CD4-positive, CD25-positive, alpha-beta regulatory T cell (primary cell): ENCODE measurements at places on chromosomes 12 and 14. TPM values are rescaled to one million over a fixed set of nuclear protein-coding genes. Genes with fewer than 3 reads are reported as not detected.

DNA sequence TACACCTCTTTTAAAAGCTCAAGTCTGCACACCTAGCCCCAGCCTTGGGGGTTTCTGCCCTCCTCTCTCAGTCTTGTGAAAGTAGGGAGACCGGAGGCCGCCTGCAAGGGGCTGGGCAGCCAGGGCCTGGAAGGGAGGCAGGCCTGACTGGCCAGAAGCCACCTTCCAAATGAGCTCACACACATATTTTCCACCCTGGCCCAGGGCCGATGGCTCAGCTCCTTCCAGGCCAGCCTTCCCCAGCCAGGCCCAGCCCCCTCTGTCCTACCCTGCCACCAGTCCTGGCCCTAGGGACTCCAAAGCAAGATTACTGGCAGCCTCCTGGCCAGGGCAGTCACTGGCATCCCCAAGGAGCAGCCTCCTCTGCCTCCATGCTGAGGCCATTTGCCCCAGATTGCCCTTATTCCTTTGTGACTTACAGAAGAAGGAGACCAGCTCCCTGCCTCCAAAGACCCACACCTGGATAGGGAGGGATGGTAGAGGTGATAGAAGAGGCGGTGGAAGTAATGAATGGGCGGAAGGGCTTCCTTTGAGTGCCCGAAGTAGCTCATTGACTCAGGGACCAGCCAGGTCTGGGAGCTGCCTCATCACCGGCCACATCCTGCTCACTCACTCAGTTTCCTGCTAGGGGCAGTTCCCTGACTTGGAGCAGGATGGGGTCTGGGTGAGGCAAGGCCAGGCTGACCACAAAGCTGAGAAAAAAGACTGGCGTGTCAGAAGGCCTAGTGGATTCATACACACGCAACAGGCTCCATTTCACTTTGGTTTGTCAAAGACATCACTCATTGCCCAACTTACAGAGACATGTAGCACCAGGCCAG lies 14.8 kb downstream of the MMP14 start:
- H3K27me3 ChIP-seq, result no peaks in the 10 kb centered on the region
- H3K27ac ChIP-seq, result no peak overlapping the region
- no peaks in the 10 kb centered on the region for H3K36me3 ChIP-seq

- no peaks in the 10 kb centered on the region for H3K4me1 ChIP-seq
- peaks cover 2% of the 10 kb centered on the region for H3K27me3 ChIP-seq
- no peak for DNase-seq
- no peak overlapping the region for H3K27ac ChIP-seq
- no peaks in the 10 kb centered on the region for H3K36me3 ChIP-seq
- H3K4me3 ChIP-seq, result no peak overlapping the region
These were observed 276.4 kb downstream of the DPF3 start for GRCh38 chr14:72617391-72618031.

GRCh38 chr14:101929096-101929495 lies 35.3 kb upstream of the DYNC1H1 start:
- H3K4me3 ChIP-seq, result no peak overlapping the region
- H3K27me3 ChIP-seq, result no peaks in the 10 kb centered on the region
- DNase-seq, result no peak
- no peak overlapping the region for H3K27ac ChIP-seq
- no peaks in the 10 kb centered on the region for H3K4me1 ChIP-seq
- H3K36me3 ChIP-seq, result peaks cover 35% of the 10 kb centered on the region

GRCh38 chr12:50313256-50313931 lies 30.1 kb upstream of the LIMA1 start:
- H3K27me3 ChIP-seq, result no peaks in the 10 kb centered on the region
- DNase-seq, result no peak
- no peak overlapping the region for H3K27ac ChIP-seq
- H3K4me1 ChIP-seq, result no peaks in the 10 kb centered on the region
- no peak overlapping the region for H3K4me3 ChIP-seq

- H3K27ac ChIP-seq, result no peak overlapping the region
- H3K27me3 ChIP-seq, result no peaks in the 10 kb centered on the region
- H3K36me3 ChIP-seq, result no peaks in the 10 kb centered on the region
- no peaks in the 10 kb centered on the region for H3K4me1 ChIP-seq
- DNase-seq, result no peak
These were observed 54.1 kb upstream of the FERMT2 start for GRCh38 chr14:53004976-53005375.

DNA sequence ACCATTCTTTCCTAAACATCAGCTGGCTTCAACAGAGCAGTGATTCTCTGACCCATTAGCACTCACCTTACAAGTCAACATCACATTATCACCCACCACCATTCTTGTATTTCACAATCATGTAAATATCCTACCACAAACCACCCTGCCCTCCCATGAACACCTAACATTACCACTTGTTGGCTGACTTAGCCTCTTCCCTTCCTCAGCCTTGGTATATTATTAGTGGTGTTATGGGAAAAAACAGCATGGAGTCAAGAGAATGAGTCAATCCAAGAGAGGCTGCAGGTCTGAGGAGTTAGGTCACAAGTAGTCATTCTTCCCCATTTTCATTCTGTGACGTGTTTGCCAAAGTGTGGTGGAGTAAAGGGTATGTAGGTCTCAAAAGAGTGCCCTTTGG lies 22.3 kb upstream of the MGP start:
- H3K4me1 ChIP-seq, result peaks cover 3% of the 10 kb centered on the region
- H3K27me3 ChIP-seq, result no peaks in the 10 kb centered on the region
- DNase-seq, result no peak
- no peak overlapping the region for H3K27ac ChIP-seq
- H3K4me3 ChIP-seq, result no peak overlapping the region
- peaks cover 9% of the 10 kb centered on the region for H3K36me3 ChIP-seq

DNA sequence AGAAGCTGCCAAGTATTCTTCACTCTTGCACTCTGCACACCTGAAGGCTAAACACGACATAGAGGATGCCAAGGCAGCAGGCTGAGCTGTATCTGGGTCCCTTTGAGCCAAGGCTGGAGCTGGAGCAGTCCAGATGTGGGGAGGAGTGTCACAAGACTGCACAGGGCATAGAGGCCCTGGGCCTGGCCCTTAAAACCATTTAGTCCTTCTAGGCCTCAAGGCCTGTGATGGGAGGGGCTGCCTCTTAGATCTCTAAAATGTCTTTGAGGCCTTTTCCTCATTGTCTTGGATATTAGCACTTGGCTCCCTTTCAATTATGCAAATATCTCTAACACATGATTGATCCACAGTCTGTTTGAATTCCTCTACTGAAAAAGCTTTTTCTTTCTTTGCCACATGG lies 28.0 kb upstream of the C14orf132 start:
- no peak overlapping the region for H3K27ac ChIP-seq
- H3K4me3 ChIP-seq, result no peak overlapping the region
- no peak for DNase-seq
- no peaks in the 10 kb centered on the region for H3K36me3 ChIP-seq
- H3K27me3 ChIP-seq, result no peaks in the 10 kb centered on the region

GRCh38 chr14:59276235-59276634 lies 87.8 kb downstream of the DAAM1 start:
- no peaks in the 10 kb centered on the region for H3K27me3 ChIP-seq
- no peak overlapping the region for H3K4me3 ChIP-seq
- peaks cover 22% of the 10 kb centered on the region for H3K4me1 ChIP-seq
- peaks cover 3% of the 10 kb centered on the region for H3K36me3 ChIP-seq

DNA sequence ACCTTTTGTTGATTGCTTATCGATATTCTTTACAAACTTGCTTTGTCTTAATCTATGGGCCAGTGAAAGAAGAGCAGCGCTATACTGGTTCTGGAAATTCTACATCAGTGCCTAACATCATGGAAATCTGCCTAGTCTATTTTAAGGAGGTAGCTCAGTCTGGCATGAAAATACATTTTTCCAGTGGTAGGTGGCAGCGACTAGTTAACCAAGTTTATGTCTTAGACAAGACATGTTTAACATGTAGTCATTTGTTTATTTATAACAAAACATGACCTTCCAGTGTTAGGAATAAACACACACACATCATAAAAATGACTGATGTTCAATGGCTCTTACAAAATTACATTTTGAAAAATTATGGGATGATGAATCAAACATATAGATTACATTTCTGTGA lies 336.0 kb upstream of the SOX5 start:
- H3K36me3 ChIP-seq, result no peaks in the 10 kb centered on the region
- H3K4me1 ChIP-seq, result no peaks in the 10 kb centered on the region
- DNase-seq, result no peak
- no peak overlapping the region for H3K4me3 ChIP-seq
- no peaks in the 10 kb centered on the region for H3K27me3 ChIP-seq

DNA sequence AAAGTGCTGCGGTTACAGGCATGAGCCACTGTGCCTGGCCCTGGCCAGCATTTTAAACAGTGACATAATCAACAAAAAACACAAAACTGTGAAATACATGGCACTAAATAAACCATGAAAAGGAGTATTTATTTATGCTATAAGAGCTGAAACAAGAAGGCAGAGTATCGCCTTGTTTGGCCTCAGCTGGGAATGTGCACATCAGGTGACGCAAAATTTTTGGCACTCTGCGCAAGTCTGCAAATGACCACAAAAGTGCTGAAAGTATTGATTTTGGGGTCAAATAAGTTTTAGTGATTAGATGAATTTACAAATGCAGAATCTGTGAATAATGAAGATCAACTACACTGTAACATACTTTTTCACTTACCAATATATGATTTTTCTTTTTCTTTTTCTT lies 36.6 kb upstream of the NFKBIA start:
- H3K27ac ChIP-seq, result no peak overlapping the region
- H3K4me3 ChIP-seq, result no peak overlapping the region
- peaks cover 5% of the 10 kb centered on the region for H3K27me3 ChIP-seq
- DNase-seq, result no peak
- no peaks in the 10 kb centered on the region for H3K4me1 ChIP-seq

DNA sequence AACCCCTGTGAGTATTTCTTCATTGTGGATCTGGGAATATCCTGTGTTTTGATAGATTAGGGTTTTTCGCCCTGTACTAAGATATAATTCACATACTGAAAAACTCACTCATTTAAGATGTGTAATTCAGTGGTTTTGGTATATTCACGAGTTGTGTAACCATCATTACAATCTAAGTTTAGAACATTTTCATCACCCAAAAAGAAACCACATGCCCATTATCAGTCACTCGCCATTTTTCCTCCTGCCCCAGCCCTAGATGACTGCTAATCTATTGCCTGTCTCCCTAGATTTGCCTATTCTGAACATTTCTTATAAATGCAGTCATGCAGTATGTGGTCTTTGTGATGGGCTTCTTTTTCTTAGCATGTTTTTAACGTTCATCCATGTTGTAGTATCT lies 67.9 kb upstream of the ATF1 start:
- H3K27me3 ChIP-seq, result no peaks in the 10 kb centered on the region
- no peaks in the 10 kb centered on the region for H3K4me1 ChIP-seq

- H3K27me3 ChIP-seq, result no peaks in the 10 kb centered on the region
- no peaks in the 10 kb centered on the region for H3K4me1 ChIP-seq
- no peak overlapping the region for H3K27ac ChIP-seq
These were observed 73.4 kb upstream of the DDHD1 start for GRCh38 chr14:53226553-53226952.

- no peaks in the 10 kb centered on the region for H3K27me3 ChIP-seq
- DNase-seq, result no peak
These were observed 127.3 kb downstream of the NCOR2 start for GRCh38 chr12:124440031-124440626.

DNA sequence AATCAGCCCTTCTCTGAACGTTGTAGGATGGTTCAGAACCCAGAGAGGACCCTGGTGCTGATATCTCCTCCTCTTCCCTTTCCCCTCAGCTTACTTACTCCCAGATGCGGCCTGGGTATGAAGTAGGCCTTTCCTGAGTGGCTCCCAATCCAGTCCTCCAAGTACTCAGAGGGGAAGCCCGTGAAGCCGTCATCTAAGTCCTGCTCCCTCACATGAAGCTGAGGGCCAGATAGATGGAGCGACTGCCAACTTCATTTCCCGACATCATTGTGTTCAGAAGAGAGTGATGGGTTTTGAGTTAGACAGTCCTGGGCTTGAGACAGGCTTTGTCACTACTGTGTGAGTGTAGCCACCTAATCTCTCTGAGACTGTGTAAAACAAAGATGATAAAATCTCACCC lies 2.7 kb downstream of the APOLD1 start:
- DNase-seq, result no peak
- H3K27ac ChIP-seq, result no peak overlapping the region
- H3K36me3 ChIP-seq, result no peaks in the 10 kb centered on the region
- H3K27me3 ChIP-seq, result no peaks in the 10 kb centered on the region
- peaks cover 23% of the 10 kb centered on the region for H3K4me1 ChIP-seq

GRCh38 chr12:19615384-19615725 lies 176.1 kb downstream of the AEBP2 start:
- no peak for DNase-seq
- H3K36me3 ChIP-seq, result no peaks in the 10 kb centered on the region
- H3K27ac ChIP-seq, result no peak overlapping the region
- H3K27me3 ChIP-seq, result no peaks in the 10 kb centered on the region
- H3K4me1 ChIP-seq, result no peaks in the 10 kb centered on the region

GRCh38 chr14:103496776-103497175 lies 25.9 kb downstream of the CKB start:
- H3K4me3 ChIP-seq, result no peak overlapping the region
- peaks cover 55% of the 10 kb centered on the region for H3K36me3 ChIP-seq
- no peaks in the 10 kb centered on the region for H3K4me1 ChIP-seq
- H3K27ac ChIP-seq, result no peak overlapping the region
- no peak for DNase-seq

DNA sequence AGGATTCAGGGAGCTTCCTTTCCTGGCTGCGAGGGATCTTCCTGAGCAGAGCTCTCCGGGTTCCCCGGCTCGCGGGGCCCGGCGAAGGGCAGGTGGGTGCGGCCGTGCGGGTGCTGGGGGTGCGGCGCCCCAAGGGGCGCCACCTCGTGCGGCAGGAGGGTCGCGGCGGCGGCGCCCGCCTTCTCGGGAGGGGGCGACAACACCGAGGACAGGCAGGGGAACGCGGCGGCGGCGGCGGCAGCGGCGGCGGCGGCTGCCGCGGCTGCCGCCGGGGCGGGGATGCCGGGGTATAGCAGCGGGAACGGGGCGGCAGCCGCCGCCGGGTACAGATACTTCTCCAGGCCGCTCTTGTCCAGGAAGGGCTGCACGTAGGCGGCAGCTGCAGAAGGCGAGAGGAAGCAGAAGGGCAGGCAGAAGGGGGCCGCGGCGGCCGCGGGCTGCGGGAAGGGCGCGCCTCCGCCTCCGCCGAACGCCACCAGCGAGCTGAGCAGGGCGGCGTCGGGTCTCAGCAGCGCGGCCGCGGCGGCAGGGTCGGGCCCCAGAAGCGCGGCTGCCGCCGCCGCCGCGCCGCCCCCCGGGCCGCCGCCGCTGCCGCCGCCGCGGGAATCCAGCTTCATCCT lies 2.7 kb downstream of the BHLHE41 start:
- H3K27me3 ChIP-seq, result peaks cover 53% of the 10 kb centered on the region
- no peak overlapping the region for H3K27ac ChIP-seq
- peak; percentile 47 for DNase-seq
- peaks cover 47% of the 10 kb centered on the region for H3K4me1 ChIP-seq
- no peaks in the 10 kb centered on the region for H3K36me3 ChIP-seq
- peak overlapping the region; percentile 44 for H3K4me3 ChIP-seq

IFNG-AS1 gene
- 9.3 TPM for total RNA-seq

TRIM9 gene
- total RNA-seq, result 0.12 TPM

OTX2 gene
- total RNA-seq, result not detected

PMEL gene
- total RNA-seq, result 0.69 TPM

FIGNL2 gene
- 0.27 TPM for total RNA-seq

KRT78 gene
- not detected for total RNA-seq

CLEC1B gene
- 2.6 TPM for total RNA-seq
